ENCODE measurements at places on chromosomes 7 and 10.

- DNase-seq = no peak
Observed at GRCh38 chr7:103731169-103731568, 258.3 kb downstream of the RELN start.

- DNase-seq = no peak
Observed at GRCh38 chr10:3464760-3465405, 292.3 kb upstream of the PITRM1 start.

DNA sequence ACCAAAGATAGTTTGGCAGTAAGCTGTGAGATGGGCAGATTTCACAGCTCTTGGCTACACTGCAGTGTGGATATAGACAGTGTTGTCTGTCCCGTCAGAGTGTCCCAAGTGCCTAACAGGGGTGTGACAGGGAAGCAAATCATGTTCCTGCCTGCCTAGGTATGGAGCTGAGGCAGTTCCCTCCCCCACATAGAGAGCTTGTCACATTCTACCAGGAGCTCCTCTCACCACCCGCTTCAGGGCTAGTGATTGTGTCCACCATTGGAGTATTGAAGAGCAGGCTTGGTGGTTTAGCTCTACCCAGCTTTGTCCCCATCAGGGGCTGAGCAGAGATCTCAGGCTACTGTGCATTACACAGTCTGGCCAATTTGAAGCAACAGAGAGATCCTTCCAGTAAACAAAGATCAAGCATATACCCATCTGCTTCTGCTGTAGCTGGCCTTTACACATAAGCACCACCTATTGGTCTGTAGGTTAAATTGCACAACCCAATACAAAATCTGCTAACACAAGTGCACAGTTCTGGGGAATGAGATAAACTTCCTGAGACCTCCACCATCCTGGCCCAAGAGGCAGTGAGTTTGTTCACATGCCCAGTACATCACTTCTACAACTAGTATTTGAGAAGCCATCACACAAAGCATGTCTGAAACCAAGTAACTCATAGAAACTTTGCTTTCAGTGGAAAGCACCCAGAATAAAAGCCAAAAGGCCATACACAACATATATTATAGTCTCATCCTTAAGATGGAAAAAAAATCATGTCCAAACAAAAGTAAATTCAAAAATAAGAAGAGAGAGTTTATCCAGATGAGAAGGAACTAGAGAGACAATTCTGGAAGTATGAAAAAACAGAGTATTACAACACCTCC lies 67.3 kb downstream of the GLCCI1 start:
- DNase-seq = no peak

DNA sequence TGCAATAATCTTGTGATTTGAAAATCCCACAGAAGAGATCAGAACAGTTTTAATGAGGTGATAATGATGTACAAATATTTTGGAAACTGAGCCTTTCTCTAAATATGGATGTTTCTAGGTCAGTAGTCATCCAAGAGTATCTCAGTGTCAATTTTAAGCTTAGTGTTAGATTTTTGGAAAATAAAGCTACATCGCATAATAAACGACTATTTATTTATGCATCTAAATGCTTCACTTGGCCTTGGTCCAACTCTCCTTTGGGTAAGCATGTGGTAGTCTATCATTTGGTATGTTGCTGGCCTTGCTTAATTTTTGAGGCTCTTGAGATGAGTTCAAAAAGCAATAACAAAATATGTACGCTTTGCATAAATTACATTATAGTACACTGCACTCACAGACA lies 5.4 kb upstream of the PPP1R9A start:
- DNase-seq = no peak

DNA sequence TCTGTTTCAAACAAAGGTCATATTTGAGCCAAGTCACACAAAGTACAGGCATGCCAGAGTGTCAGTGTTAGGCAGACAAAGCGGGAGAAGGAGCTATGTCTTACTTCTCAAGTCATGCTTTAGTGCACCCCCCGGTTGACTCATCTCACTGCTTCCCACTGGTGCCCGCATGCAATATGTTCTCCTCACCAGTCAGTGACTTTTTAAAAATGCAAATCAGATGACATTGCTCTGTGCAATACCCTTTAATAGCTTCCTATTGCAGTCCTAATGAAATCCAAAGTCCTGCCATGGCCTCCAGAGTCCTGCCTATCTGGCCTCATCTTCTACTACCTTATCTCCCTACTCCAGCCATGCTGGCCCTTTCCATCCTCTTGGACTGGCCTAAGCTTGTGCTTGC lies 429.1 kb downstream of the ACTR3B start:
- no peak for DNase-seq

- DNase-seq = no peak
Observed at GRCh38 chr7:6248581-6248980, 23.8 kb downstream of the CYTH3 start.

DNA sequence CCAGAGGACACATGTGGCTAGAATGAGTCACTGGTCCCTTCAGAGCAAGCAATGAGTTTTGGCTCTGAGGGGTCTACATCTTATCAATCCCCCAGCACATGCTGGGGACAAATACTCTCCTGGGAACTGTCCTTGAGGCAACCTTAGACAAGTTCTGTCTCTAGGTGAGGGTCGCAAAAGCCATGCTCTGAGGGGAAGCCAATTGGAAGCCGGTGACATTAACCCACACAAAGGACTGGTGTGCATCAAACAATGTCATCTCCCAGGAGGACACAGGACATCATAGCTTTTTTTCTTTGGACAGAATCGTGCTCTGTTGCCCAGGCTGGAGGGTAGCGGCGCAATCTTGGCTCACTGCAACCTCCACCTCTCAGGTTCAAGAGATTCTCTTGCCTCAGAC lies 111.6 kb upstream of the ZNF722 start:
- DNase-seq = no peak

GRCh38 chr7:14924398-14924797 lies 21.8 kb upstream of the DGKB start:
- no peak for DNase-seq

- DNase-seq = no peak
Observed at GRCh38 chr10:109899356-109900331, 23.7 kb downstream of the XPNPEP1 start.

- DNase-seq = no peak
Observed at GRCh38 chr10:8350250-8350967, 295.9 kb downstream of the GATA3 start.

GRCh38 chr10:85900061-85900460 lies 466.5 kb downstream of the GRID1 start:
- DNase-seq = no peak

DNA sequence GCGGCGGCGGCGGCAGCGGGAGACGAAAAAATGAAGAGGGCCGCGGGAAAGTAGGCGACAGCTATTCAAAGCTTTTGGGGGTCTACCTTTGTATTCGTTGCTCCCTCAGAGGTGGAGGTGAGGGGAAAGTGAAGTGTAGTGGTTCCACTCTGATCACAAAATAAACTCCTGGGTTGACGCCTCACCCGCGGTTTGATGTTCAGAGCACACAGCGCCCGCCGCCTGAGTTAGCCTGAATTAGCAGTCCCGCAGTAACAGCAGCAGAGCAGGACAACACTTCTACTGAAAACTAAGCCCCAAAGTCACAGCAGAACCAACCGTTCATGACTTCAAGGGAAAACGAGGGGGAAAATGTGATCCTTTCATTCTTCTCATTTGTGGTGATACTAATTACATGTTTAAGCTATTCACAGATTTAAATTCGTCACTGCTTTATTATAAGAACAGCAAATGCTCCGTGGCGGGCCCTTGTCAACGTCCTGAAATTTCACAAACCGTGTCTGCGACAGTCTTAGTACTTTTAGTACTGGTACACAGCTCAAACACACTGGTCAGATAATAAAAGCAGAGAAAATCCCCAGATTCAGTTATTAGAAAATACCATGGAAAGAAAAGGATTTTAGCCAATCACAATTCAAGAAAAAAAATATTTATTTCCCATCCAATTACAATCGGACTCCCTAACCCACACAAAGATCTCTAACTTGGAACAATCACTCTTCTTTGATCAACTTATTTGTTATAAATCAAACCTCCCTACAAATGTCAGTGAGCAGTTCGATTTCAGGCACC lies 563 bp upstream of the JMJD1C start:
- DNase-seq = peak; percentile 55

GRCh38 chr10:67086327-67087134 lies 160.7 kb downstream of the LRRTM3 start:
- DNase-seq = no peak

DNA sequence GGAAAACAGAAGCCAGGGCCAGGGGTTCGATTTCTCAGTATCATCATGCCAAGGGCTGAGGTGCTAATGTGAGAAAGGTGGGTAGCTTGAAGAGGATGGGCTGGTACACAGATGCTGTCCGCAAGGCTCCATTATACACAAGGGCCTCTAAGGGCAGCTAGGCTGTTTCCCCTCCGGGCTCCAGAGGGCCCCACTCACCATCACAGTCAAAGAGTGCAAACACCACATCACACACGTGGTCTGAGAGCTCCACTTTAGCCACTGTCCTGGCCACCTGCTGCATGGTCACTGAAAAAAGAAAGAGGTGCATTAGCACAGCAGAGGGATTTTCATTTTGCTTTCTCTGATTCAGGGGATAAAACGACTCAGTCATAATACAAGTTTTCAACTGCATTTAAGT lies 20.9 kb upstream of the DNAJB12 start:
- DNase-seq = no peak

DNA sequence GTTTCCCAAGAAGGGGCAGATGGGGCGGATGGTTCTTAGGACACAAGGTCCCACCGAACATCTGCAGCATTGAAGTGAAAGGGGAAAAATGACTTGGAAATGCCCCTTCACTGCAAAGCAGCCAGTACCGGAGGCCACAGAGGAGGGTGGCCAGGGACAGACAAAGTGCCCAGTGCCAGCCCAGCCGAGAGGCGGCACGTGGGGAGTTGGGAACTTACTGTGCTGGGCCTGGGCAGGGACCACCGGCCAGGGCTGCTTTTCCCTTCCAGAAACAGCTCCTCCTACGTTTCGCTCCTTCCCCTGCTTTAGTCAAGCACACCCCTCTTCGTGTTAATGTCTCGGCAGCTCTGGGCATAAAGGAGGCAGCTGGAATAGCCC lies 129.2 kb downstream of the TNS3 start:
- no peak for DNase-seq

GRCh38 chr7:43808410-43808809 lies 49.9 kb downstream of the BLVRA start:
- no peak for DNase-seq

- DNase-seq = no peak
Observed at GRCh38 chr7:44093102-44093641, 10.8 kb upstream of the POLM start.

- no peak for DNase-seq
Observed at GRCh38 chr10:68096913-68097516, 12.3 kb upstream of the MYPN start.

- no peak for DNase-seq
Observed at GRCh38 chr7:22355620-22356009, 1.3 kb downstream of the RAPGEF5 start.

GRCh38 chr7:106139265-106140251 lies 27.4 kb upstream of the SYPL1 start:
- DNase-seq = no peak

- no peak for DNase-seq
Observed at GRCh38 chr10:133158756-133159610, 1.0 kb upstream of the KNDC1 start.

DNA sequence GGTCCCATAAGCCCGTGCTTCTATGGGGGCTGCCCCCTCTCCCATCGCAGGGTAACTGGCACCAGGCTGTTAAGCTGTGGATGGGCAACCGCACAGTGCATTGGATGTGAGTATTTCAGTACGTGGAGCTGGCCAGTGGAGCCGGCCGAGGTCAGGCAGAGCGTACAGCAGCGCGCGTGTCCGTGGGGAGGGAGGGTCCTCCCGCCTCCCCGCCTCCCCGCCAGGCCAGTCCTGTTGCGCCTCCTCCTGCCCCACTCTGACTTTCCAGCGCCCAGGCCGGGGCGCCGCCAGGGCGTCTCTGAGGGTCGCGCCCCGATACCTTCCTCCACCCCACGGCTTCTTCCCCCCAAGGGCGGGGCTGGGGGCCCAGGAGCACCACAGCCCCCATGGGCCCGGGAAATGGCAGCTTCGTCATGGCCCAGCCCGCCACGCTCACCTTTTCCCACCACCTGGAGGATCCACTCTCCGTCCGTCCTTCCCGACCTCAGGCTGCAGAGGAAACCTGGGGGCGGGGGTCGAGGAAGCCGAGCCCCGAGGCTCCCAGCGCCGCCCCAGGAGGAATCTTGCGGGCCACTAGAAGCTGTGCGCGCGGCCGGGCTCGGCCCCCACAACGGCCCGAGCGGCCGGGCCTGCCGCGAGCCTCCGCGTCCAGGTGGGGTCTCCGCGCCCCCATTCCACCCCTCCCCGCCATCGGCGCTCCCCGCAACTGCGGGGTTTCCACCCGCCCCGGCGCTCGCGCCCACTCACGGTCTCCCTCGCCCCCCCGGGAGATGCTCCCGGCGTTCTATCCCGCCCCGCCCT lies 831 bp upstream of the PFKP start:
- peak; percentile 61 for DNase-seq

DNA sequence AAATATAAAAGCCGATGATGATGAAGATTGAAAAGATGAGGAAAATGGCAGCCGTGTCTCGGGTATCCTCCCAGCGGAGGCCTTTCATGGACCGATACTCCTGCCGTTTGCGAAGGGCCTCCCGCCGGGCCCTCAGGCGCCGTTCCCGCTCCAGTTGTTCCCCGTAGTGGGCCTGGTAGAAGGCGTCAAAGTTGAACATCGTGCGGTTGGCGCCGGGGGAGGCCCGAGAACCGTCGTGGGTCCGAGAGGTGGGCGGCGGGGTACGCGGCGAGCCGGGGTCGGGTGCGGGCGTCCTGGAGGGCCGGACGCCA lies 553 bp downstream of the DNAJC30 start:
- DNase-seq = no peak

- DNase-seq = no peak
Observed at GRCh38 chr10:52280051-52280450, 34.0 kb upstream of the DKK1 start.

DNA sequence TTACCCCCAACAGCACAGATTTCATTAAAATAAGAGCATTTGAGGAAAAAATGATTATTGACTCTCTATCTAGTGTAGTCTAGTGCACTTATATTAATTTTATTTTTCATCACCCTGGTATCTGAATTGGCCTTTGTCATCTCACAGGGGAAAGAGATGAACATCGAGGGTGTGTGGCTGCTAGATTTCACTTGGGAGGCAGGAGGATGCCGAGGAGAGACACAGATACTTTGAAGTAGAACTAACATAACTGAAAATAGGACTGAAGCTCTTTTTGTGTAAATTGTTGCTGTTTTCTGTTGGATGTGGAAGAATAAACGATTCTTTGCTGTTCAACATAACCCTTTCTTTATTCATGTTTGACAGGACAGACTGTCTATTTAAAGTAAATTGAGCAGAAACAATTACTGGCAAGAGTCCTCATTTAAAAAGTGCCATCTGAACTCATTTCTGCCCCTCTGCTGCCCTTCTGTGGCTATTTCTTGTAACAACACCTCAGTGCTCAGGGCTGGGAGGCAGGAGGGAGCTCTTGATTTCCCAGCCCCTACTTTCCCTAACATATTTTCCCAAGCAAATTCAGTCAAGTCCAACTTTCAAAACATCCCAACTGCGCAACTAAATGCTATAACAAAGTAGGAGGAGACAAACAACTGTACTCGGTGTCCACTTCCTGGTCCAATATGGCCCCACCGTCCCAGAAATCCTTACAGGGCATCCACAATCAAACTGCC lies 15.6 kb downstream of the LYZL1 start:
- peak; percentile 80 for DNase-seq

- DNase-seq = peak; percentile 24
Observed at GRCh38 chr10:792792-793100, 103.3 kb upstream of the DIP2C start.

- no peak for DNase-seq
Observed at GRCh38 chr7:137882806-137883205, 36.0 kb upstream of the DGKI start.

GRCh38 chr10:89301721-89302445 lies at the start of gene IFIT2:
Gene IFIT2 (plus strand): TSS chr10:89302046. CDS start chr10:89302124, 78 bp downstream.
- DNase-seq = no peak

- DNase-seq = no peak
Observed at GRCh38 chr7:66301249-66301648, 96.1 kb downstream of the TPST1 start.
